ENCODE measurements at places on chromosomes 2 and 18. TPM values are rescaled to one million over a fixed set of nuclear protein-coding genes. Genes with fewer than 3 reads are reported as not detected.
A peak's percentile ranks its signal among the peaks of the same experiment; 100 is the strongest.

- peak; percentile 70 for DNase-seq
Observed at GRCh38 chr18:55250768-55251173, 291.5 kb upstream of the CCDC68 start.

- DNase-seq = no peak
Observed at GRCh38 chr2:230636684-230637271, 75.9 kb upstream of the CAB39 start.

- no peak for DNase-seq
Observed at GRCh38 chr2:167504061-167504460, 615.8 kb downstream of the XIRP2 start.

Gene UPP2
- total RNA-seq = not detected

Gene STON1
- 7.0 TPM for total RNA-seq

- peak; percentile 90 for DNase-seq
Observed at GRCh38 chr2:182372661-182373060, 54.2 kb downstream of the PDE1A start.

- DNase-seq = no peak
Observed at GRCh38 chr18:7593218-7593819, 26.2 kb downstream of the PTPRM start.

DNA sequence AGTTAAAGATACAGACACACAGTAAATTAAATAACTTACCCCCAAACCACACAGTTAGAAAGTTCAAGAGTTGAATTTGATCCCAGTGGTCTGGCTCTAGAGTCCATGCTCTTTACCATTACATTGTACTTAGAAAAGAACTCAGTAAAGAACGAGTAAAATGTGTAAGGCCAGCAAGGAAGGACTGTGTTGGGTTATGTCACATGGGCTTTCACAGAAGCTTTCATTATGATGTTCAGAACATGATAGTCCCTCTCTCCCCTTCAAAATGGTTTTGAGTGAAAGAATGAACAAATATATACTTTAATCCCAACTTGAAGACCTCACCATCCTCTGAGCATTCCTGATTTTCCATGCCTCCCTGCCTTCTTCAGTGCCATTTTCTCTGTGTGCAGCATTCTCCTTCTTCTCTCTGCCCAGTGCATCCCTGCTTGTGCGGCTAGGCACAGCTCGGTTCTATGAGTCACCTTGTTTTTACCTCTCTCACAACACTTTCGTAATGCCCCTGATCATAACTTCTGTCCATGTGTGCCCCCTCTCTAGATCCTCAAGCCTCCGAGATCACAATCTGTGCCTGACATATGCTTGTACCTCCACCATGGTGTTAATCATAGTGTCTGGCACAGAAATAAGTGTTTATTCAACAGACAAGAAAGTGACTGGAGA lies 22.0 kb downstream of the RASGRP3 start:
- DNase-seq = peak; percentile 67

DNA sequence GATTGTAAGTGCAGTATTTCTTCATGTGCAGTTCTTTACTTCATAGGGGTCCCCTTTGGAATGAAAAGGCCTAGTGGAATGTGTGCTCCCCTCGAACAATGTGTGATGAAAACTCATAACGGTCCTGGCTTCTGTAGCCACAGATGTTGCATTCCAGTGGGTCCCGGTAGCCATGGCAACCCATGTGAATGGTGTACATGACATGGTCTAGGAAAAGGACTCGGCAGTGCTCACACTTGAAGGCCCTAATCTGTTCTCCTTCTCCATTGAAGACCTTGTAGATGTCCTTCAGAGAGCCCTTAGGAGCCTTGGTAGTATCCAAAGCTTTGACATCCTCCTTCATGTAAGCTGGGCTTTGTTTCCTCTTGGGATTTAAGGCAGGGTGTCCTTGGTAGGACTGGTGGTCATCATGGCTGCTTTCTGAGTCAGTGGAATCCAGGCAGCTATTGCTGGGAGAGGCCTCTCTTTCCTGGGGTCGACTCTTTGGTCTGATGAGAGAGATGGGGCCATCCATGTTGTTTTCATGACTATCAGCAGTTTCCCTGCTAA lies 144.0 kb downstream of the IKZF2 start:
- peak; percentile 26 for DNase-seq

DNA sequence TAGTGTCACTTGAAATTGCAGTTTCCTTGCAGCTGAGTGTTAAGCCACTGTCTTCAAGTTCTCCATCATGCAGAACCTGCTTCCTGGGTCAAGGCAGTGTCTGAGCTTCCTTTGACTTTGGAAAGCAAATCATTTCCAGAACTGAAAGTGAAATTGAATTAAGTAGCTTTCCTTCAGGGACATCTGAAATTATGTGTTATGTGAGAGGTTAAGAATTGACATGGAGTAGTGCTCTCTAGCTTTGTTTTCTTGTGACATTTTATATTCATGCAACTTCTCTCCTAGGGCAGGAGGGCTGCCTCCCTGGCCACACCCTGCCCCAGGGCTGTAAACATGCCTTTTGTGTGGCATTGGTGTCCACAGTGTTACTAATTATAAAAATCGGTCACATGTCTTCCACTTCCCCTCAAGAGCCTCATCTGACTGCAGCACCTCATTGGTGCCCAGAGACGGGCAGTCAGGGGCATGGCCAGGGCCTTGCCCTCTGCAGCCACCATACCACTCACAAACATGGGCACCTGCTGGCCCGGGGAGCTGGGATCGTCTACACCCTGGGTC lies 14.4 kb downstream of the RAB12 start:
- peak; percentile 58 for DNase-seq

DNA sequence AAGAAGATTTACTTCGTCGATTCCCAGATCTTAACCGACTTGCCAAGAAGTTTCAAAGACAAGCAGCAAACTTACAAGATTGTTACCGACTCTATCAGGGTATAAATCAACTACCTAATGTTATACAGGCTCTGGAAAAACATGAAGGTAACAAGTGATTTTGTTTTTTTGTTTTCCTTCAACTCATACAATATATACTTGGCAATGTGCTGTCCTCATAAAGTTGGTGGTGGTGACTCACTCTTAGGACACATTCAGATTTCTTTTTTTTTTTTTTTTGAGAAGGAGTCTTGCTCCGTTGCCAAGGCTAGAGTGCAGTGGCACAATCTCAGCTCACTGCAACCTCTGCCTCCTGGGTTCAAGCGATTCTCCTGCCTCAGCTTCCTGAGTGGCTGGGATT lies 26.8 kb downstream of the MSH2 start:
- DNase-seq = peak; percentile 23

GRCh38 chr2:197904446-197904845 lies 100.1 kb downstream of the PLCL1 start:
- DNase-seq = no peak

- no peak for DNase-seq
Observed at GRCh38 chr2:12341215-12341614, 375.5 kb upstream of the TRIB2 start.

DNA sequence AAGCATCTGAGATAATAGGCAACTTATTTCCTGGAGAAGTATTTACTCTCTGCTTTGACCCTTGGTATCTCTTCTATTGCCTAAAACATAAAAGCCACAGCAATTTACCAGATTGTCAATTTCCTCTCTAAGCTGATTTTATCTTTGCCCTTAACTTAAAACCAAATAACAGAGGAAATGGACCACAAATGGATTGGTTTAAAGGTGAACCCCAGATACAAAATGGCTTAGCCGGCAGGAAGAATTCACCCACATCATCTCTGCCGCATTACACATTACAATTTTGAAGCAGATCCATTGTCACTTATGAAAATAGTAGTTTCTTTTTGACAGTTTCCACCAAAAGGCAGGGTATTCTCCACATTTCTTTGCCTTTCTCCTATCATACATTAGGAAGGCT lies 585.8 kb upstream of the CHAC2 start:
- DNase-seq = no peak

Gene HOXD13
- 1.2 TPM for total RNA-seq

DNA sequence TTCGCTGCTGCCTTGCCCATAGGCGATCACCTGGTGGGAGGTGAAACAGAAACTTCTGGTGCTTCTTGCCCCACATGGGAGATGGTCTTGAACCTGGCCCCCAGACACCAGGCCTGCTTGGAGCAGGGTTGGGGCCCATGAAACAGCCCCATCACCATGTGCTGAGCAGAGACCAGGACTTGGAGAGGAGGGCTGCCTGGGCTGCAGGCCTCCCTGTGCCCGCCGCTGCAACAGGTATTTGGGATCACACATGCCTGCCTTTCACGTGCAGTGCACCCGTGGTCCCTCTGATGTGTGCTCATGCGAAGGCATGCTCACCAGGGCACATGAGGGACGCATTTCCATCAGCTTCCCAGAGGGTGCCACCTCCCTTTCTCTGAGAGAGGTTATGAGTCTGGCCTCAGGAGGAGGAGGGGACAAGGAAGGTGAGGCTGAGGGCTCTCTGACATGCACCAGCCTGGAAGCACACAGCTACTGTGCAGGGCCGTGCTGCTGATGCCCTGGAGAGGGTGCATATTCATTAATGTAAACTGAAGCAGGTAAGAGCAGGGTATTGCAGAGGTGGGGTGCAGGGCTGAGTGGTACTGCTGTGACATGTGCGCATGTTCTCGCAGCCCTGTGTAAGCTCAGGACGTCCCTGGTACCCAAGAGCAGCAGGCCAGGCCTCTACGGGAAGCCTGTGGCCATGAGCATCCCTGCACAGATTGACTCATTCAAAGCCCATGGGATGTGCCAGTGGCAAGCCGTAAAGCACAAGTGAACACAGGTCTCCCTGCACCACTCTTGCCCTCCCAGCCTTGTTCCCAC lies 4.2 kb upstream of the OXER1 start:
- DNase-seq = no peak

DNA sequence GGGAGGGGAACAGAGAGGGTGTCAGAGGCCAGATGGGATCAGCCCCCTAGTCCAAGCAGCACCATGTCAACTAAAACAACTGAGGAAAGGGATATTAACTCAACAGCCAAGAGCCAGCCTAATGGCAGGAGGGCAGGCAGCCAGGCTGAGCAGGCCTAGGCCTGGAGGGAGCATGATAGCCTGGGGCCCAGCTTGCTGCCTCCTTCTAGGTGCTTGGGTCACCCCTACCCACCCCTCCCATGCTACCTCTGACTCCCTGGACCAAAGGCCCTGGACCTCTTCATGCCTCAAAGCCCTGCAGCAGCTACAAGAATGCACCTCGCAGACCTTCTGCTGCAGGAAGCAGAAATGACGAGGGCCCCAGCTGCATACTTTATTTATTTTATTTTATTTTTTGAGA lies 22.1 kb upstream of the TNS1 start:
- no peak for DNase-seq

GRCh38 chr18:74497324-74497676 lies 1.1 kb downstream of the CNDP2 start:
- DNase-seq = no peak

Gene POLR1A
- total RNA-seq = 13.0 TPM

Gene CCDC68
- total RNA-seq = 0.29 TPM

Gene MIB1
- total RNA-seq = 36.0 TPM

Gene MC4R
- not detected for total RNA-seq

Gene PLB1
- 1.6 TPM for total RNA-seq

GRCh38 chr18:27604583-27604982 lies 419.5 kb upstream of the CHST9 start:
- DNase-seq = peak; percentile 8

- DNase-seq = no peak
Observed at GRCh38 chr2:44167311-44167907, 1.3 kb upstream of the PPM1B start.

DNA sequence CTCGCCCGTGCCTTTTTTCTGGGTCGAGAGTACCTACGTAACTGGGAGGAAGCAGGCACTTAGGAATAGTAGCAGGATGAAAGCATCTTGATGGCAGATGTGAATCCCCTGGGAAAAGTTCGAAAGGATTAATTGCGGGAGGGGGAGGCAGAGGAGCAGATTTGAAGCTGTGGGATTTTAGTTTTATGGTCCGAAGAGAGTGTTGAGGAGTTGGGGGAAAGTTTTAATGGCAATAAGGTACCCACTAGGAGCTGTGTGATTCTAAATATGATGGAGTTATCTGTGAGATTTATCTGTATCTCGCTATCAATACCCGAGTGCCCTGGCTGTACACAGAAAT lies 1.1 kb downstream of the AGFG1 start:
- DNase-seq = no peak

Gene TMSB10
- total RNA-seq = 12,539 TPM

Data from RPMI7951 (cell line).